ENCODE measurements at places on chromosomes 7 and 10.
A peak's percentile ranks its signal among the peaks of the same experiment; 100 is the strongest.

GRCh38 chr10:116171505-116171904, 101.5 kb downstream of the GFRA1 start:
- no peak for DNase-seq

- no peak for DNase-seq
Observed at GRCh38 chr10:18223898-18224297, 83.7 kb downstream of the CACNB2 start.

- no peak for DNase-seq
Observed at GRCh38 chr10:114453576-114453975, 49.3 kb upstream of the AFAP1L2 start.

DNA sequence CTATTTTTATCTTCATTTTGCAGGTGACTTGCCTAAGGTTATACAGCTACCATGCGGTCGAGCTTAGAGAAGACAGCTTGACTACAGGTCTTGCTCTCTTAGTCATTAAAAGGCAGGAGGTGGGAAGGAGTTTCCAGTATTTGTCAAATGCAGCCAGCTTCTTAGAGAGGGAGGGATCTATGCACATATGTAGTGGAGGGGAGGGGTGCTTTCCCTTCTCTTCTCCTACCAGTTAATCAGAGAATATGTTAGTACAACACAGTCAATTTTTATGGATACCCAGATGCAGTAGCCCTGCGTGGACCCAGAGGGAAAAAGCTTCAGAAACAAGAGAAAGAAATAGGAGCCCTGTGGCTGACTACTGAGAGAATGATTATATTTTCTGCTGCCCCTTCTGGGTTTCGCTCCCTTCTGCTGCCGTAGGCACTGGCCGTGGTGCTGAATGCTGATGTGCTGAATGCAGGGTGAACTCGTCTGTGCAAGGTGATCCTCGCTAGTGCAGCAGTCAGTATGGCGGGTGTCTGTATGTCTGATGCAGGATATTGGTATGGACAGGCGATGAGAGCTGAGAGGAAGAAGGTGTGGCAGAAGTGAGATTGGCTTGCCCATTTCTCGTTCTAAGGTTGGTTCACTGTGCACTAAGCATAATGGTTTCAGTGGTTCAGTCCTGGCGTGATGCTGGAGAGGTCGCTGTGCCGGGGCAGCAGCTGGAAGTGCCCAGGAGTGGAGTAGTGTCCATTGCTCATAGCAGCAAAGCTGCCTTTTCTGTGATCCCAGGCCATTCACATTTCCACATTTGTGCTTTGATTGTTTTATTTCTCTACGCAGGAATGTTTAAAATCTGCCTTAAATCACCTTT, 189.2 kb upstream of the PODXL start:
- peak; percentile 12 for DNase-seq

DNA sequence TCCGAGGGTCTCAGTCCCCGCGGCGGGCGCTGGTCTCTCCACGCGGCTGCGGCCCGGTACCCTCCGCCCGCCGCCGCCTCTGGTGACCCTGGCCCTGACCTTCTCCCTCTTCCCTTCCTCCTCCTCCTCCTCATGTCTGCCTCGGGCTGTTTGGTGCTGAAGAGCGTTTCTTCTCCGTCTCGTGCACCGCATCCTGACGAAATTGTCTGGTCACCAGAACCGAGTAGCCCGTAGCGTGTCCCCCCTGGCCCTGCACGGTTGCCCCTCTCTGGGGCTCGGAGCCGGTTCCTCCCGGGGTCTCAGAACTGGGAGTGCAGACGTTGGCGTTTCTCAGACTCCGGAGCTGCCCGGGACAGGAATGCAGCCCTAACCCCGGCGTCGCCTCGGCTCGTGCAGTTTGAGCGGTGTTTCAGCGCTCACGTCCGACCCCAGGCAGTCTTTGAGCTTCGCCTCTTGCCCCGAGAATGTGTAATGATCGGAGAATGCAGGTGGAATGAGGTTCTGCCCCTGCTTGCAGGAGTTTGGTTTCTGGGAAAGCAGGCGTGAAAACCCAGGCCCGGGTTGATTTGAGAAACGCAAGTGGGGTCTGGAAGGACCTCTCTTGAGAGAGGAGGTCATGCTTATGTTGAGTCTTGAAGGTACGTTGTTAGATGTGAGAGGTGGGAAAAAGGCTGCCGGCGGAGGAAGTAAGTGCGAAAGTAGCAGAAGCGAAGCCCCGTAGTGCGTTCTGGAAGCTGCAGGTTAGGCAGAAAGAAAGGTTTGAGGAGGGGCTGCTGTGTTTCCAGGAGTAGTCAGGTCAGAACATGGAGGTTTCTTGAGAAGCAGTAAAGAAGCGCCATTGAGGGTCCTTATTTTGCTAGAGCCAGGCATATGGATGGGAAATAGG, 743 bp downstream of the RBM17 start:
- no peak for DNase-seq

DNA sequence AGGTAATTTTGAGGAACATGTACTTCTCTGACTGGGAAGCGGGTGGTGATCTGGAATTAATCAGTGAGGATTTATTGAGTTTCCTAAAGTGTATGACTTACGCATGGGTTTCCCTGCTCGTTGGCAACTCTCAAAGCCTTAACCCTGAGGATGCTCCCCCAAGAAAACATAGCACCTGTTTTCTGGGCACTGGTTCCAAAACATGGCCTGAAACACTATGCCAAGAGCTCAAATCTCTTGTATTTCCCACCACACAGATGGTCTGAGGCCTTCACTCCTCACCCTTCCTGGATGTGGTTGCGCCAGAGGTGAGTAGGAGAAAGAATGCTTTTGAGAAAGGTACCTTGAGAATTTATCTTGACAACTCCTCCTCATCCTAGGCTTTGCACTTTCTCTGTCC, 250.4 kb downstream of the FZD1 start:
- no peak for DNase-seq

DNA sequence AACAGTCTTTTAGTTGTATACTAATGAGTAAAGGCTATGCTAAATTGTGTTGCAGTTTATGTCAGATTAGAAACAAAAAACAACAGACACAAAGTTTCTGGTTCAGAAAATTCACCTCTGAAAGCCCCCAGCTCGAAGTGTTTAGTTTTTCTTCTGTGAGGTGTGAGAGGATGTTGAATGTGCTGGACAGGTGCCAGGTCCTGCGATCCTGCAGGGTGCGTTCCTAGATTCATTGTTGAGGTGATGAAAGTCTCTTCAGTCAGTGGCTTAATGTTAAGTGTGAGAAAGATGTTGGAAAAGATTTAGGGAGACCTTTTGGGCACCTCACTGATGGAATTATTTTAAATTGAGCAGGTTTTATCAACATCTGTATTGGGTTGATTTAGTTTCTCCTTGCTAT, 287.3 kb downstream of the SDK1 start:
- no peak for DNase-seq

DNA sequence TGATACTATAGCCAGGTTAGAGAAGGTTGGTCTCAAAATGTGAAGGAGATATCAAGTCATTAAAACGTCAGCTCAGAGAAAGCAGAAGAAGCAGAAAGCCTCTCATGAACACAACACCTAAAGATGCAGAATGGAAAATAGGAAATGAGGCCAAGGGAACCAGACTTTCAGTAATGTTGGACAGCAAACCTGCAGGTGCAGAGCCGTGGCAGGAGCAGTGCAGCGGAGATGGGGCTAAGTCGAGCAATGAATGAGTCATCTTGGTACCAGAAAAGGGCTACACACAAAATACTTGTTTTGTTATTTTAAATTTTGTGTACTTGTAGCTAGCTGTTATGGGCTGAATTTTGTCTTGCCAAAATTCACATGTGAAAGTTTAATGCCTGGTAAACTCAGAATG, 479.6 kb upstream of the POM121L12 start:
- no peak for DNase-seq

DNA sequence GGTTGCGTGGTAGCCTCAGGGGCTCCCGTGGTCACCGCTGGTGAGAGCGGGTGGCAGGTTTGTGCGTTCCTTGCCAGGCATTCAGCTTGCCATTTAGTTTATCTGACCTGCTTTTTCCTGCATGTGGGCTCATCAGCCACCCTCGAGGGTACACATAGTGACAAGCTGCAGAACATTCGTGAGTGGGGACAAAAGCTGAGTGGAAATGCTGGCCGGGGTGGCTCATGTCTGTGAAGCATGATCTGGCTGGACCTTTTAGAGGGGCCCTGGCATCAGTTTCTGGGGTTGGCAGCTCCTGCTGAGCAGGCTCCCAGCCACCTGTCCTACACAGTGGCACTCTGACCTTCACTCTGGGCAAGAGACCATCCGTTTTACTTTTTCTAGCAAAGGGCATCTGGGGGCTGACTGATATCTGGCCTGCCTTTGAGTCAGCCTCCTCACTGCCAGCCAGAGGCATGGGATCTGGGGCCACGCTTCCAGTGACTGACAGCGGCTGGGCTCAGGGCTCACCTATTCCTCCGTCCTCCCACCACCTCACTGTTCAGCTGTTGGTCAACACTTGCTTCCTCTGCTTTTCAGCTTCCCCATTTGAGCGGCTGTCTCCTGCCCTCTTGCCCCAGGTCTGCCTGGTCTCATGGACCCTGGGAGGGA, 75.0 kb downstream of the LANCL2 start:
- DNase-seq, result no peak

- DNase-seq, result no peak
Observed at GRCh38 chr7:151400626-151401315, 9.1 kb downstream of the WDR86 start.

DNA sequence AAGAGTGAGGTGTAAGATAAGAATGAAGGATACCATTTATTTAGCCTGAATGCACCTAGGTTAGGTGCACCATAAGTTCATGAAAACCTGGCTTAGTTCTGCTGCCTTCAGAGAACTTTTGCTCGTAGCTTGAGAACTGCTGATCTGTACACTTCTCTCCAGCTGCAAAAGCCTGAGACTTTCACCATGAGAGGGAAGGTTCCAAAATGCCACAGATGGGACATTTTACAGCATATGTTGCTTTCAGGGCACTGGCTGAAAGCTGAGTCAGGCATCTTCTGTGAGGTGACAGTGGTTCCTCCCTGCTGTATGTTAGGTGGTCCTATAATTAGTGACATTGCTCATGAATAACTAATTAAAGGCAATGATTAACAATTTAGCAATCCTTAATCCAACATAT, 298.3 kb downstream of the GALNT17 start:
- no peak for DNase-seq

DNA sequence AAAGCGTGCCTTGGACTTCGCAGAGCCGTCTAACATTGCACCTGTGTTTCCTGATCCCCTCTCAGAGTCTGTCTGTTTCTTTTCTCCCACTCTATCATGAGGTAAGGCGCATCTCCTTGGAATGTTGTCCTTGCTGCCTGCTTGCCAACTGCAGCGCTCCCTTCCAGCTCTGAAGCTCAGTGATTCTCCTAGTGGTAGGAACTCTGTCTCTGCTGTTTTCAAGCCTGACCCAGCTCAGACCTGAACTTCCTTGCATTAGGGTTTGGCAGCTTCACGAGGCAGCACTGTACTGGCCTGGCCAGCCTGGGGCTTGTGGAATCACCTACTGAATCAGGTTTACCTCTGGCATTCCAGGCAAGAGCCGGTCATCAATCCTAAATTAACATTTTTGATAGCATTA, 123.9 kb downstream of the CREB5 start:
- no peak for DNase-seq

GRCh38 chr7:106175507-106175906, 63.4 kb upstream of the SYPL1 start:
- DNase-seq, result no peak

GRCh38 chr10:79166741-79167140, 98.0 kb downstream of the ZMIZ1 start:
- no peak for DNase-seq

DNA sequence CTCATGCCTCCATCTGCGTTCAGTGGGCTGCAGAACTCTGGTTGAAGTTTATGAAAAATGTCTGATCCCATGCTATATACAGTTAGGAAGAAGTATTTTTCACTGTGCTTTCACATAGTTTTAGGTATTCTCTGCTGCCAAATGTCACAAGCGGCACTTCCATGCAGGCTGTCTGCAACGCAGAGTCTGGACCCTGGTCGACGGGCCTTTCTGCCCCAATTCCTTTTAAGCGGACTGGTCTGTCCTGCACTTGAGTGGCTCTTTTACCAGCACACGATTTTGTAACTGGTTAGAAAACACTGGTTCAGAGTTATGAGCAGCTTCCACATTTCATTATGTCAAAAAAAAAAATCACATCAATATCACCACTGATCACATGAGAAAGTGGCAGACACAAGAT, 143.0 kb downstream of the DIP2C start:
- no peak for DNase-seq

Data from GM04504 (cell line).